ENCODE measurements at places on chromosomes 12 and 14.

DNA sequence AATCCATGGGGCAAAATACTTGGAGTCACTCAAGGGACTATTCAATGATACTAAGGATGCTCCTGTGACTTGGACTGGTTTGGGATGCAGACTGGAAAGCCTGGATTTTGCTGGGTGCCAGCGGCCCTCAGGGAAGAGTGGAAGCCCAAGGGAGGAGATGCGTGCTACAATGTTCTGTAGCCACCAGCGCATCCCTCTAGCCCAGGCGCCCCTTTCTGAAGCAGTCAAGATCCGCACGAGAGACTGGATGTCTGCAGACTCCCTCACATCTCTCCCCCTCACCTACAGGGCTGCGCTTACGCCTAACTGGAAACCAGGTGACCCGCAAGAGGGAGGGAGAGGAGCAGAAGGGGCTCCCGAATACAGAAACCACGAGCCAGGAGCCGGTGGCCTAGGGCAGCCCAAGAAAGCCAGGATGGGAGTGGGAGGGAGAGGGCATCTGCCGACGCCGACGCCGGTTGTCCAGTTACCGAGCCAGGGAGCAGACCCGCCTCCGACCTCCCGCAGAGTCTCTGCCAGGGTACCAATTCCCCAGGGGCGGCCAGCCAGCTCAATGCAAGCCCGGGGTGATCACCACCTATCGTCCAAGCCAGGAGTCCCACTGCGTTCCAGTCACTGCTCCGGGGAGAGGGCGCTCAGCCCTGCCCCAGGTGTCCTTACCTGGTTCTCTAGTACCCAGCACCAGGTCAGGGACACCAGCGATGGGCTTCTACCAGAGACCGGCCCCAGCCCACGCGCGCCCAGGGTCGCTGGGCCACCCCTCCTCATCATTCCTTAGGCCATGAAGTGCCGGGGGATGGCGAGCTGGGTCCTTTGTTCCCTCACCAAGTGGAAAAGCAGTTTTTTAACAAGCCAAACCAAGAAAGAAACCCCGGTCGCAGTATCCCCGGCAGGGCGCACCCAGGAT is 1.2 kb downstream of the NTN4 start:
- DNase-seq = no peak

- DNase-seq = no peak
These were observed 691.1 kb downstream of the FLRT2 start for GRCh38 chr14:86221000-86221399.

DNA sequence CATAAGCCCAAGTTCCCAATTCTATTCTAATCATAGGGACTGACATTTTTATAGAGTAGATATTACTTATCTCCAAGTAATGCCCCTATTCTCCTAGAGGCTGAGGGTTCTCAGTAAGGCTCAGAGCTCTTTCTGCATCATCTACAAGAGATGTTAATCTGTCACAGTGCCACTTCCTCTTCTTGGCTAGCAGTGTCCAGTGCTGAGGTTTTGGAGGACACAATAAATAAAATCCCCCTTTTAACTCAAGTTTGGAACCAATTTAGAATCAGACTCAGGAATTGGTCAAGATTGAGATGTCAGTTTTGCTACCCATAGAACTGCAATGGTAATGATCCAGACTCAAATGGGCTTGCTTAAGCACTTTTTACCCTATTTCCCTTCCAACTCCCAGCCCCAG is 154.1 kb upstream of the ARID2 start:
- no peak for DNase-seq

- DNase-seq = no peak
These were observed 59.6 kb upstream of the NCOR2 start for GRCh38 chr12:124626971-124627411.

DNA sequence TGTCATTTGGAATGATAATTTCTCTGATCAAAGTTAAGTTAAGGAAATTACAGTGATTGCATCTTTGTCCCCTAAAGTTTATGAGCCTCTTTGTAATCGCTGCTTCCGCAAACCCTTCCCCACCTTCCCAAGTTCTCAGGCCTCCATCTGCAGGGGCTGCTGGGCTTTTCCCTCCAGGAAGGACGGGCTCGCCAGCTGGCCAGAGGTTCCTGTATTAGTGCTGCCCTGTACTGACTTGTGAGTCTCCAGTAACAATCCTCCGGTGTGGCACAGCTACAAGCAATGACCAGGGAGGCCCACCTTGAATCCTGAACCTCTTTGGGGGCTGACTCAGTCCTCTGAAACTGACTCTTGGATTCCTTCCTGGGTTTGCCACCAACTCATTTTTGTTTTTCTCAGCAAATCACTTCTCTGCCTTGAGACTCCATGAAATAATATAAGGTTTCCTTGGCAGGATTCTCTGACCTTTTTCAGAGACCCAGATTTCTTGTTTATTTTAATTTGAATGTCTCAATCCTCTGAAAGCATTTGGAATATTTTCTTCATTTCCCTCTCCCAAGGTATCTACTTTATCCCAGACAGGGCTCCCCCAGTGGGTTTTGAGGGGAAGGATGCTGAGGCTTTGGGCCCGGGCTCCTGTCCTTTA is 398.6 kb downstream of the ZFP36L1 start:
- no peak for DNase-seq

GRCh38 chr12:1806301-1807086 is 13.9 kb upstream of the LRTM2 start:
- DNase-seq = no peak

GRCh38 chr14:80544366-80544765 is 333.1 kb upstream of the DIO2 start:
- no peak for DNase-seq

DNA sequence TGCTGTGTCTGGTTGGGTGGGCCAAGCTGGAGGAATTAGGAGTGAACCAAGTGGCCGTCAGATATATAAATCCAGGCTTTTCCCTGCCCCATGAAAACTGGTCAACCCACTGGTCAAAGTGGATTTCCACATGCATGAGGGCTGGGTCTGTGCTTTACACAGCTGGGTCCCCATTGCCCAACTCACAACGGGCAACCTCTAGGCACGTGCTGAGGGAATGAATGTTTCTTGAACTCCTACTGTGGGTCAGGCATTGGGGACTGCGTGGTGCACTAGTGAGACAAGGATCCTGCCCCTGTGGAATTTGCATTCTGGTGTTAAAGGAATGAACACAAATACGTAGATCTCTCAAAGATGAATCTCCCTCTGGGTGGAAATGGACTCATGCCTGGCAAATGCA is 7.5 kb upstream of the AACS start:
- DNase-seq = no peak

DNA sequence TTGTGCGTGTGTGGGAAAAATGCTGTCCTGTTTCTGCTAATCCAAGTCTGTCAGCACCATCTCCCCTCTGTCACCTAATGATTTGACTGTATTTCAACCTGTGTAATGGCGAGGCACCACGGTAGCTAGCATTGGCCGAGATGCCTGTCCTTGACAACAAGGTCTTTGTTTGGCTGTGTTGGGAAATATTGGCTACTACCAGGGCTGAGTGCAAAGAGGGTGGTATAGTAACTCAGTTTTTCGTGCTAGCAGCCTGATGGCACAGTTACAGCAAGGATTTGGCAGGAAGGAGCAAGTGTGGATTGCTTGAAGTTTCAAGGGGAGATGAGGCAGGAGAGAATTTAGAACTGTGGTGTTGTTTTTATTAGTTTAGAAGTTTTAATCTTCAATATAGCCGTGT is 440.3 kb upstream of the RGS6 start:
- no peak for DNase-seq

- no peak for DNase-seq
These were observed 8.3 kb downstream of the ANHX start for GRCh38 chr12:133227281-133227852.

GRCh38 chr12:18908191-18908590 is 170.3 kb downstream of the CAPZA3 start:
- no peak for DNase-seq
